ENCODE measurements at places on chromosomes 12 and 14.

GRCh38 chr12:9868311-9868801 lies 798 bp downstream of the CLEC2B start:
- DNase-seq, result no peak

DNA sequence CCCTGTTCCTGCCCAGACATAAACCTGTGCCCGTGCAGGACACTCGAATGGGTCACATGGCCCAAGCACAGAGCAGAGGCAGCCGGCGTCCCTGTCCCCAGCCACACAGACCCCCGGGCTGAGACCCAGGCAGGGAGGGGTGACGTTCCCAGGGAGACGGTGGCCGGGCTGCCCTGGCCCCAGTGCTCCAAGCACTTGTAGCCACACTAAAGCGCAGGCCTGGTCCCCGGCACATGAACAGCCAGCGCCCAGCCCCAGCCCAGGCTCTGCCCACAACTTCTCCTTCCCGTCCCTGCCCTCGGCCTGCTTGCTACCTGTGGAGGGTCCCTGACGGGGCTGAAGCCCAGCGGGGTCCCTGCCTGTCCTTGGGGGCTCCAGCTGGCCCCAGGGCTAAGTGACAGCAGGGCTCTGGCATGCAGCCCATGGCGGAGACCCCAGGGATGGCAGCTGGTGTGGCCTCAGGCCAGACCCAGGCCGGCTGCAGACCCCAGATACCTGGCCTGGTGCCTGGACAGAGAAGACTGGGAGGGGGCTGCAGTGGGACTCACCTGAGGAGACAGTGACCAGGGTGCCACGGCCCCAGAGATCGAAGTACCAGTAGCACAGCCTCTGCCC lies 338.4 kb downstream of the TMEM121 start:
- no peak for DNase-seq

DNA sequence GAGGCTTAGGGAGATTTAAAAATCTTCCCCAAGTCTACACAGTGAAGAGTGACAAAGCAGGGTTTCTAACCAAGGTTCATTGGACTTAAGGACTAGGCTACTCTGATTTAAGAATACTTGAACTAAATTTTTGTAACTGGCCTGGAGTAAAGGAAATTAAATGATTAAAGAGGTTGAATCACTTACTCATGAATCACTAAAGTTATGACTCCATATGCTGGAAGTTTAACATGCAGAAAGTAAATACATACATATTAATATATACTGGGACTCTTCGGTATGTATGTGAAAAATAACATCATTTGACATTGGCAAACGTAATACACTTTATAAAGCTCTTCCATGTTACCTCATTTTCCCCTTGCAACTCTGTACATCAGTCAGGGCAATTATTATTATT lies 322.9 kb downstream of the KCNH5 start:
- no peak for DNase-seq

- peak; percentile 72 for DNase-seq
Observed at GRCh38 chr14:102437997-102438915, 71.3 kb downstream of the ANKRD9 start.

GRCh38 chr14:104596451-104596918 lies 8.1 kb downstream of the TMEM179 start:
- no peak for DNase-seq

- no peak for DNase-seq
Observed at GRCh38 chr14:104150136-104151025, 12.0 kb downstream of the KIF26A start.

DNA sequence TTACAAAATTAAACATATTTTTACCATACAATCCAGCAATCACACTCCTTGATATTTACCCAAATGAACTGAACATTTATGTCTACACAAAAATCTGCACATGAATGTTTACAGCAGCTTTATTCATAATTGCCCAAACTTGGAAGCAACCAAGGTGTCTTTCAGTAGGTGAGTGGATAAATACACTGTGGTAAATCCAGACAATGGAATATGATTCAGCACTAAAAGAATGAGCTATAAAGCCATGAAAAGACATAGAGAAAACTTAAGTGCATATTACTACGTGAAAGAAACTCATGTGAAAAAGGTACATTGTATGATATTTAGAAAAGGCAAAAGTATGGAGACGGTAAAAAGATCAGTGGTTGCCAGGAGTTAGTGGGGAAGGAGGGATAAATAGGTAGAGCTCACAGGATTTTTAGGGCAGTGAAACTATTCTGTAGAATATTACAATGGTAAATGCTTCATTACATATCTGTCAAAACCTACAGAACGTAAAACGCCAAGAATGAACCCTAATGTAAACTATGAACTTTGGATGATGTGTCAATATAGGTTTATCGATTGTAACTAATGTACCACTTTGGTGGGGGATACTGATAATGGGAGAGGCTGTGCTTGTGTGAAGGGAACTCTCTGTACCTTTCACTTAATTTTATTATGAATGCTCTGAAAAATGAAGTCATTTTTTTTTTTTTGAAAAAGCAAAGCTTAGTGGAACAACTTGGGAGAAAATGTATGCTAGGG lies 295.7 kb downstream of the CEP128 start:
- DNase-seq, result no peak

All from CD4-positive, alpha-beta T cell treated with Interleukin-6 for 4 hours (primary cell).